Tibial nerve (tissue), 4 donors: ENCODE measurements at places on chromosomes 13 and 19.

DNA sequence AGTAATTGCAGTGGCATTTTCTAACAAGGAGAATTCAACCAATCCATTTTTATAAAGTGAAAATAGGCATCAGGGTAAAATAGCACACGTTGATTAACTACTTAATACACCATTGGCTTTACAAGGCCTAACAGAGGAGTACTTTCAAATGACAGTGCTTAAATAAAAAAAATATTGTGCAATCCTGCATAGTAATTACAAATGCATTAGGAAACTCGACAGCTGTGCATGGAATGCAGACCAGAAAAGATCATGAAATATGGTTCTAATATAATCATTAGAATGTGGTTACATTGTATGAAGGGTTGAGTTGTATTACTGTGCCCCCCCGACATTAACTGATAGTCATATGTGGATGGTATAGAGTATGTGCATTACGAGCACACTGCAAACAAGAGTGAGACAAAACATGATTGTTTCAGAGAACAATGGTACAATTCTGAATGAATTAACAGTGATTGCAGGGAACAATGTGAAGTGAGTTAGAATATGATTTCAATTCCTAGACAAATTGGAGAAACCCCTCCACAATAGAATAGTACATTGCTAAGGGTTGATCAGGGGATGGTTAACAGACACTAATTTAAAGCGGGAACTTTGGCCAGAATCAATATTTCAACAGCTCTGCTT, 270.6 kb downstream of the GPC5 start:
- no peak for DNase-seq

GRCh38 chr19:28694812-28695211, 518.1 kb downstream of the UQCRFS1 start:
- no peak for DNase-seq

DNA sequence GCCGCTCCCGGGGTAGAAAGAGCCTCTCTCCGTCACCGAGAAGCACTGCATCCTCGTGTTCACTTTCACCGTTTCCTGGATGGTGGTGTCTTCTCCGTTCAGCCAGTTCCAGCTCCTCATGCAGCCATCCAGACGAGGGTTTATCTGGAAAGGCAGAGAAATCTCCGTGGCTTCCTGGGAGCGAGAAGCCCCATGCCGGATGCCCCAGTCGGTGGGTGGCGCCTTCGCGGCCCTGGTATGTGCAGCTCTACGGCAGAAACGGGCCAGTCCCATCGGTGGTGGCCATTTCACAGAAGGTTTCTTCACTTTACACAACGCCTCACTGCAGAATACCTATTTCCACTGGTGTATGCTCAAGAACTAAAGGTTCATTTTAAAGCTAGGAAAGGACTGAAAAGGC, 36.9 kb downstream of the GAS6 start:
- DNase-seq: no peak

DNA sequence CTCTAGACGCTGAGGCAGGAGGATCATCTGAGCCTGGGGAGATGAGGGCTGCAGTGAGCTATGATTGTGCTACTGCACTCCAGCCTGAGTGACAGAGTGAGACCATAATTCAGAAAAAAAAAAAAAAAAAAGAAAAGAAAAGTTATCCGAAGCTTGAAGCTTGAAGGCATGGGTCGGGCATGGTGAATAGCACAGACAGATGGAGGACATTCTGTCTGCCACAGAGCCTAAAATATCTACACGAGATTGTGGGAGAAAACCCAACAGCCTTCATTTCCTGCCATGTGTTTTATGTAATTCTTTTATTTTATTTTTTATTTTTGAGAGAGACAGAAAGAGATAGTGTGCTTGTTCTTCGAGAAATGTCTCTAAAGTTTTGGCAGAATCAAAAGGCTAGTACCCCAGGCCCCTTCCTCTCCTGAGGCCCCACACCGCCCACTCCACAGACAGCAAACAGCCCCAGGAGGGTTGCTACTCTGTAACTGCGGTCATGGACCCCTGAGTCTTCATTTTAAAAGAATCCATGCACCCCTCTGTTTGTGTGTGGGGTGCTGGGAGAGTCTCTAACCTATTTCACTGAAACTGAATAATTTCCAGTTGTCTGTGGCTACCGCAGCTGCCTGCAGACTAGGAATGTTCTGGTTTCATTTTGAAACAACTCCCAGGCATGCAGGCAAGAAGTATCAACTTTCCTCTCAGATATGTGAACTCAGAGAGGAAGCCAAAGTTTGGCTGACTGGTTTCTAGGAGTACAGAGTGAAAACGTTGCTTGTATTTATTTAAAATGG, 38.4 kb upstream of the RCBTB2 start:
- DNase-seq: peak; percentile 57

DNA sequence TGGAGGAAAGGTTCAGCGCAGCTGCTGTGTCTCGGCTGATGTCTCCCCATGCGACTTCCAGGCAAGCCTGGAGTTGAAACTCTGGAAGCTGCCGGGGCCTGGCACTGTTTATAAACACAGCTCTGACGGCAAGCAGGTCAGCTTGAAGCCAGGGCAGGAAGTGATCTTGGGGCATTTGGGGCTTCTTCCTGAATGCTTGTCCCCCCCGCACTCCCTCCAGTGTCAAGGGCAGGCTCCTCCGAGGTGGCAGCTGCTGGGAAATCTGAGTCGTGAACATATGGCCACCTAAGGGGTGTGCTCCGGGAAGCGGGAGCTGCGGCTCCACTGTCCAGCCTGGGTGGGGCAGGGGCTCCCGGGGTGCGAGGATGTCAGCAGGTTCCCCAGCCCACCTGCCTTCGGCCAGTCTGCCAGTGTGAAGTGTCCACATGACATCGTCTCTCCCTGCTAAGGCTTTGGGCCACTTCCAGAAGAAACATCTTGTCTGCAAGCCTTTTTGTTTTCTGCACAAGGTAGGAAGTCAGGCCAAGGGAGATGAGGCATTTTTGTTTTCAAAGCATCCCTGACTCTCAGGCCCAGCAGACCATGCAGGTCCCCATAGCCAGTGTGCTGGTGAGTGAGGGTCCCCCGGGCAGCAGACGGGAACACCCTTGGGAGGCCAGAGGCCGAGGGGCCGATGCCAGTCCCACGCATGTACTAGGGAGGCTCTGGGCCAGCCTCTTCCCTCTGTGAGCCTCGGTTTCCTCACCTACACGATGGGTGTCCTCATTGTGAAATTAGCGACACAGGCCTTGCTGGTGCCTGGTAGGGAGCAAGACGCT, 2.7 kb downstream of the PIAS4 start:
- no peak for DNase-seq

DNA sequence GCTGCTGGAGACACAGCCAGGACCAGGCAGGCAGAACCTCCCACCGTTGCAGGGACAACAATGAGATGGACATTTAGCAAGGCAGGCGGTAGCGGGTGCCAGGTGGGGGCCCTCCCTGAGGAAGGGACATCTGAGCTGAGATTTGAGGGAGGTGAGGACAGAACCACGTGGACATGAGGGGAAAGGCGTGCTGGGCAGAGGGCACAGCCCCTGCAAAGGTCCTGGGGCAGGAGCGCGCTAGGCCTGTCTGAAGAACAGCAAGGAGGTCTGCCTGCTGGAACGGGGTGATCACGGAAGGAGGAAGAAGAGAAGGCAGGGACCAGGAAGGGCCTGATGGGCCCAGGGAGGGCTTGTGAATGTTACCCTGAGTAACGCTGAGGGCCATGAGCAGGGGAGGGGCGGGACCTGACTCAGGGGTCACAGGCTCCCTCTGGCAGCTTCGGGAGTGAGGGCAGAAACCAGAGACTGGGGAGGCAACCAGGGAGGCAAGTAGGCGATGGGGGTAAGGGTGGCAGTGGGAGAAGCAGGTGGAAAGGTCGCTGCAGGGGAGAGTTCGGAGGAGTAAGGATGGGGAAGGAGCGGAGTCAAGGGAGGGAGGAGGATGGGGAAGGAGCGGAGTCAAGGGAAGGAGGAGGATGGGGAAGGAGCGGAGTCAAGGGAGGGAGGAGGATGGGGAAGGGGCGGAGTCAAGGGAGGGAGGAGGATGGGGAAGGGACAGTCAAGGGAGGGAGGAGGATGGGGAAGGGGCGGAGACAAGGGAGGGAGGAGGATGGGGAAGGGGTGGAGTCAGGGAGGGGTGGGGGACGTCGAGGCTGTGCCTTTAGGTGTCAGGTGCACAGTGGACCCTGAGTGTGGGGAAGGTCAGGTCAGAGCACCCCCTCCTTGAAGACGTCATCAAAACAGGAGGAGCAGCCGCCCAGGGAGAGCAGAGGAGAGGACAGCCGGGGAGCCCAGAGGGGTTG, 15.7 kb upstream of the B3GNT3 start:
- peak; percentile 52 for DNase-seq

DNA sequence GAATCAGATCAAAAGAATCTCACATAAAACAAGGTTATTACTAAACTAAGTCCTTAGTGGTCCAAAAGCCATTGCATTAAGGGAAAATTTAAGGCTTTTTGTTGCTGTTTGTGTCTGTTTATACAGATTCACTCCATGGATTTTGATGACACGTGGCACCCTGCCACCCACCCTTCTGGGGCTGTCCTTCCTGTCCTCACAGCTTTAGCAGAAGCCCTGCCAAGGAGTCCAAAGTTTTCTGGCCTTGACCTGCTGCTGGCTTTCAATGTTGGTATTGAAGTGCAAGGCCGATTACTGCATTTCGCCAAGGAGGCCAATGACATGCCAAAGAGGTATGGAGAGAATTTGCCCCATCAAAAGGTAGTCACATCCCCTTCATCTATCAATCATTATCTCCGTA, 6.9 kb downstream of the ACOD1 start:
- no peak for DNase-seq

DNA sequence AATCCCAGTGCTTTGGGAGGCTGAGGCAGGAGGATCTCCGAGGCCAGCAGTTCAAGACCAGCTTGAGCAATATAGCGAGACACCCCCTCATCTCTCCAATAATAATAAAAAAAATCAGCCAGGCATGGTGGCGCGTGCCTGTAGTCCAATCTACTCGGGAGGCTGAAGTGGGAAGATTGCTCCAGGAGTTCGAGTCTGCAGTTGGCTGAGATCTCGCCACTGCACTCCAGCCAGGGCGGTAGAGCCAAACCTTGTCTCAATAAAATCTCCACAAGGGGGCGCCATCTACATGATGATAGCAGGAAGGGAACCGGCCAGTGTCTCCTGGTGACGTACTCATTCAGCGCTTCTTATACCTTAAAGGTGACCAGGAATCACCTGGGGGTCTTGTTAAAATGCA, 13.6 kb upstream of the C5AR1 start:
- peak; percentile 56 for DNase-seq

- DNase-seq: no peak
Measured at GRCh38 chr13:49786401-49787008, 6.0 kb downstream of the KPNA3 start.

DNA sequence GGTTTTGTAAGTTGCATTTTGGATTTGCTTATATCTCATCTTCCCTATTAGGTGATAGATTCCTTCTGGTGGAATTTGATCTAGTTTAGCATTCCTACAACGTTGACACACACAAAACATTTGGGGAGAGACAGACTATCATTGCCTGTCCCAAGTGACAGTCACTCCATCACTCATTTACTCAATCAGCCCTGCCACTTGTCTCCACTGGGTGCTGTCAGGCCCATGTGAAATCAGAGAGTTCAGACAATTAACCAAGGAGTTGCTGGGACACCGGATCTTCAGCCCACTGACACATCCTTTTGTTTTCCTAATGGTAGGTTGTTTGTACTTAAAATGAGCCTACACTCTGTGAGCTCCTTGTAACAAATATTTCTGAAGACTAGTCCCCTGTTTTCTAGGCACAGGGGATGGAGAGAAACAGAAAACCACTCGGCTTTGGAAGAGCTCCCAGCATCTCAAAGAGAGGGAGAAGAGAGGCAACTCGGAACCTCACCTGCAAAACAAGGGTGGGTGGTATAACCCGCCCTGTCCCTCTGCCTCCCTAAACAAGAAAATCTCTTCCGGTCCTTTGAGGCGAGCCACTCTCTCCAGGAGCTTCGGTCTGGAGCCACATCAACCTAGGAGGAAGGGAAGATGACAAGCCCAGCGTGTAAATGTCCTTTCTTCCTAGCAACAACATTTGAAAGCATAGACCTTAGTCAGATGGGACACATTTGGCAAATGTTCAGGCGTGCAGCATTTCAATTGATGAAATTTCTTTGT, 440.9 kb upstream of the KLF12 start:
- no peak for DNase-seq

- DNase-seq: no peak
Measured at GRCh38 chr13:96020155-96020575, 33.0 kb downstream of the UGGT2 start.

DNA sequence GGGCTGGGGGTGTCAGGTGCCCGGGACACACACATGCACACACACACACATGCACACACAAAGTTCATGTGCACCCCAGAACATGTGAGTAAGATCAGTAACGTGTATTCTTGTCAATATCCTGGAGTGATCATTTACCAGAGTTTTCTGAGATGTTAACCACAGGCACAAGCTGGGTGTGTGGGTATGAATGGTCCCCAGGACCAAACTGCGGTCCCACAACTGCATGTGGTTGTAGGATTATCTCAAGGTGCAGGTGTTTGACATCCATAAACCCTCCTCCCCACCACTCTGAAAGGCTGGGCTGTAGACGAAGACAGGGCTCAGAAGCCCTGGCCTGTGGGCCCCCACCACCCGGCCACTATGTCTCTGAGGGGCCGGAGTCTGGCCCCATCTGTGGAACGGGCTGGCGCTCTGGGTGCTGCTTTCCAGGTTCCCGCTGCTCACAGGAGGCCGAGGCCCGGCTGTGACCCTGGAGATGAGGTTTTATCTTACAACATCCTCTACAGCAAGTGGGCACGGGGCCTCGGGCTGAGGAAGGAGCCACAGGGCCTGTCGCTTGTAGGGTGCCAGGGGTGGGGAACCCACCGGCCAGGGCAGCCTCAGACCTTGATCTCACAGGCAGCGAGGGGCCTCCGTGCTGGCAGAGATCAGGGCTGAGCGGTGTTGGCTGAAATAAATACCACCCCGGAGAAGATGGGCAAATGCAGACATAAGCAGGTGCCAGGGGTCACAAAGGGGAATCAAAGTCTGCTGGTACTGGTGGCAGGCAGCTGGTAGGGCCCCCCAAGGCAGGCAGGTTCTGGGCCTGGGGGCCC, 4.3 kb downstream of the F2RL3 start:
- DNase-seq: no peak

DNA sequence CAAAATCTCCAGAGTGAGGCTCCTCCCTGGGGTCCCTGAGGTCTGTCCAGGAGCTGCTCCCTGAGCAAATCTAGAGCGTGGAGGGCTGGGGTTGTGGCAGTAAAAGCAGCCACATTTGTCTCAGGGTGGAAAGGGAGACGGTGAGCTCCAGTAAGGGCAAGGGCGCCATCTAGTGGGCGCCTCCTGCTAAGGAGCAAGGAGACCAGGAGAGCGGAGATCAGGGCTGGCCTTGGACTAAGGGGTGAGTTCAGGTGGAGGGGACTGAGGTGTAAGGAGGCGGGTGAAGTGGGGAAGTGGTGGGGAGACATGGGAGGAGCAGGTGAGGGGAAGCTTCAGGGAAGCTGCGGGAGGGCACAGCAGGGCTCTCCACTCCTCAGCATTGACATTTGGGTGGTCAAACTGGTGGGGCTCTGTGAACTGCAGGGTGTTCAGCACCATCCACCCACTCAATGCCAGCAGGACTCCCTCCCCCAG, 5.3 kb upstream of the CEACAM21 start:
- DNase-seq: peak; percentile 66

DNA sequence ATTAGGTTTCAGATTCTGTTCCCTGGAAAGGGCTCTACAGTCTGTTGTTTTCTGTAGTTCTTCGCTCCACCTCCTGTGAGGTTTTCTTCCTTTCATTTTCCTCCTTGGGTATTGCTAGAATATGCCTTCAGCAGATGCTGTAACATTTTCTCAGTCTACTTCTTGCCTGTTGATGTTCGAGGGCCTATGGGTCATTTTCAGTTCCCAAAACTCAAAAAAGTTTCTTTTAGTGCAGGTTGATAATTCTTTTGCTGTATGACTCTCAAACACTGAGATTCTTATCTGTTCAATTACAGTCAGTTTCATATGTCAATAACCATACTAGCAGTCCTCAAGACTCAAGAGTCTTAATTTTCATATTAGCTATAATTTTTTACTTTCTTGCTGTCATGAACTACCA, 268.3 kb downstream of the RFC3 start:
- DNase-seq: no peak
